ENCODE measurements at places on chromosomes 6 and 20.

DNA sequence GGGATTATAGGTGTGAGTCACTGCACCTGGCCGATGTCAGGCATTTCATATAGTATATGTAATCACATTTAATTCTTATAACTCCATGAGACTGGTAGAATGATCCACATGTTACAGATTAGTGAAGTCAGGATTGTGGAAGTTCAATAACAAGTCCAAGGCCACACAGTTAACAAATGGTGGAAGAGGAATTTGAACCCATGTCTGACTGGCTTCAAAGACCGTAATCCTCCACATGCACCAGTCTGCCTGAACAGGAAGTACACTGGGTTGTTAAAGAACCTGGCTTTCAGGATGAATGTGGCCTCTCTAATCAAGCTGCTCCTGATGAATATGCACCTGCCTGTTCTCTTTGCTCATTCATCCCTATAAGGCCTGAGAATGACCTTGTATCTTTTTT lies 122.0 kb upstream of the HDAC2 start:
- no peak for DNase-seq

GRCh38 chr6:33023536-33023935 lies 14.1 kb upstream of the HLA-DOA start:
- no peak for DNase-seq

DNA sequence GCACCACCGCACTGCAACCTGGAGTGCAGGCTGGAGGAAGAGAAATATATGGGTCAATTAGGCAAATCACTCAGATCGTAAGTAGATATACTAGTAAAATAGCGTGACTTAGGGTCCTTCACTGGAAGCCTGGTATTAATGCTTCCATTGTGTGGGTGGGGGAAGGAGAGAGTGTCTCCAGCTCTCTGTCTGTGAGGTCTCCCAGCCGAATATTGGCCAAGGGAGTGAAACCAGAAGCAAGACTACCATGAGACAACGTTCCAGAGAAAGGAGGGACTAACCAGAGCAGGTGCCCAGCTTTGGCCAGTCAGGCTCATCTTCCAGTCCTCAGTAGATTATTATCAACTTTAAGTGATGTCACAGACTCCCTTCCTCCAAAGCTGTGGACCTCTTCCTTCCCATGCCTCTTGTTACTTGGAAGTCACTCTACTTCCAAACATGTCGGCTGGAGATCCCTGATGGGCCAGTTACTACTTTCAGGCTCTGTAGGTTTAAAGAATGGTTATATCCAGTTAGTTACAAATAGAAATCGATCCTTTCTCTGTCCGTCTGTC lies 28.8 kb downstream of the MTHFD1L start:
- no peak for DNase-seq

- DNase-seq: no peak
These were observed 47.7 kb downstream of the STAU1 start for GRCh38 chr20:49140411-49140810.

DNA sequence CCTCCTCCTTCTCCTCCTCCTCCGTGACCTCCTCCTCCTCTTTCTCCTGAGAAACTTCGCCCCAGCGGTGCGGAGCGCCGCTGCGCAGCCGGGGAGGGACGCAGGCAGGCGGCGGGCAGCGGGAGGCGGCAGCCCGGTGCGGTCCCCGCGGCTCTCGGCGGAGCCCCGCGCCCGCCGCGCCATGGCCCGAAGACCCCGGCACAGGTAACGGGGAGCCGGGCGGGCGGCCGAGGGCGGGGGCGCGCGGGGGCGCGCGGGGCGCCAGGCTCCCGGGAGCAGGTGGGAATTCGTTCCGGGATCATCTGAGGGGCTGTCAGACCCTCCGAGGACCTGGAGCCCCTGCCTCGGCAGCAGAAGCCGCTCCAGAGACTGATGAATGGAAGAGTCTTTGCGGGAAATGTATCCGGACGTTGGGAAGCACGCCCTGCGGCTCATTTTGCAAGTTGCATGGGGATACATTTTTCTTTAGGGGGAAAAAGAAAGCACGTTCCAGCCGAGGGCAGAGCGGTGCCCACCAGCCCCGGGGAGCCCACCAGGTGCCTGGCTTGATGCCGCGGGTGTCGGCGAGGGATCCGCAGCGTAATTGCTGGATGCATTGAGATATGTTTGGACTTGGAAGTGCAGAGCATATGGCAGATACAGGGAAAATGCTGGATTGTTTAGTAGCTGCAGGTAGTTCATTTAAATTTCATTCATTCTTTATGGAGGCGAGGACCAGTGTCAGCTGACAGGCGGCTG lies 394 bp downstream of the MYB start:
- DNase-seq: no peak

- no peak for DNase-seq
These were observed 35.5 kb downstream of the ATG5 start for GRCh38 chr6:106290032-106290431.

DNA sequence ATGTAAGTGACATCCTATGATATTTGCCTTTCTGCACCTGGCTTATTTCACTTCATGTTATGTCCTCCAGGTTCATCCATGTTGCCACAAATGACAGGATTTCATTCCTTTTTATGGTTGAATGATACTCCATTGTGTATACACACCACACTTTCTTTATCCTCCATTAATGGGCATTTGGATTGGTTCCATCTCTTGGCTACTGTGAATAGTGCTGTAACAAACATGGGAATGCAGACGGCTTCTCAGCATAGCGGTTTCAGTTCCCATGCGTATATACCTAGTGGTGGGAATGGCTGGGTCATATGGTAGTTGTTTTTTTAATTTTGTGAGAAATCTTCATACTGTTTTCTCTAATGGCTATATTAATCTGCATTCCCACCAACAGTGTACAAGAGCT lies 14.8 kb downstream of the MTHFD1L start:
- DNase-seq: no peak

GRCh38 chr6:12160326-12160725 lies 129.8 kb upstream of the EDN1 start:
- no peak for DNase-seq

DNA sequence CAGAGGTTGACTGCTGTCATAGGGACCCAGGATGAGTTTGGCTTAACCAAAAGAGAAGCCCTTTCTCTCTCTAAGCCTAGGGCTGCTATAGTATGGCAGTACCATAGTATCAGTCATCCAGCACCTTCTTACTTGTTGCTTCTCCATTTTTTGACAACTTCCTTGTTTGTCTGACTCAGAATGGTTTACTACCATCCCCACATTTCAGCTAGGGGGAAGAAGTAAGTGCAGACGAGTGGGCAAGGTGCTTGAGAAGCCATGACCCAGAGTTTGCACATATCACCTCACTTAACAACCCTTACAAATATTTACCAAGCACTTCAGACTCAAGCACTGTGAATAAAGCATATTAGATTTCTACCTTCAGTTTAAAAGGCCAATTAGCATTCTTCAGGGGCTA lies 289.9 kb upstream of the TSHZ2 start:
- no peak for DNase-seq

- DNase-seq: no peak
These were observed 71.4 kb upstream of the MYLIP start for GRCh38 chr6:16057446-16057845.

- DNase-seq: no peak
These were observed 68.7 kb upstream of the MYL9 start for GRCh38 chr20:36472637-36473090.

DNA sequence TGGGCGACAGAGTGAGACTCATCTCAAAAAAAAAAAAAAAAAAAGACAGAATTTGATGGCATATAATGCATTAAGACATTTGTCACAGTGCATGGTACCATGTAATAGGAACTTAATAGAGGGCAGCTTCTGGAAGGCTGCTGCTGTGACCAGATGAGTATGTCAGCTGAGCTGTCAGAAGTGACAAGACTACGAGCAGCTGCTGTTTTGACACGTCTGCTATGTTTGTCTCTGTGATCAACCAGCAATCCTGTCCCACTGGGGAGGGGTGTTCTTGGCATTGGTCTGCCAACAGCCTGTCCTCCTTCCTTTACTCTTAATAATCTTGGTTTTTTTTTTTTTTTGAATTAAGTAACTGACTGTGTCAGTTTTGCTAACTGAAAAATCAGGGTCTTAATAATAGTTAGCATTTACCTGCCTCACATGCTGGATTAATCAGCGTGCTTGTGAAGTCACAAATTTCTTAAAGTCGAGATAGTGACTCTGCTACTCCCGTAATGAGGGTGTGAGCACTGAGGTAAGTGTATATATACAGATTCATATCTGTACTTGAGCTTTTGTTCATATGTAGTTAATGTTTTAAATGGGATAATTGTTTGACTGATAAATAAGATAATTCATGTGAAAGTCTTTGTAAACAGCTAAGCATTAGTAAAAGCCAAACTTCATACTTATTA lies 152.4 kb downstream of the BMP2 start:
- no peak for DNase-seq

DNA sequence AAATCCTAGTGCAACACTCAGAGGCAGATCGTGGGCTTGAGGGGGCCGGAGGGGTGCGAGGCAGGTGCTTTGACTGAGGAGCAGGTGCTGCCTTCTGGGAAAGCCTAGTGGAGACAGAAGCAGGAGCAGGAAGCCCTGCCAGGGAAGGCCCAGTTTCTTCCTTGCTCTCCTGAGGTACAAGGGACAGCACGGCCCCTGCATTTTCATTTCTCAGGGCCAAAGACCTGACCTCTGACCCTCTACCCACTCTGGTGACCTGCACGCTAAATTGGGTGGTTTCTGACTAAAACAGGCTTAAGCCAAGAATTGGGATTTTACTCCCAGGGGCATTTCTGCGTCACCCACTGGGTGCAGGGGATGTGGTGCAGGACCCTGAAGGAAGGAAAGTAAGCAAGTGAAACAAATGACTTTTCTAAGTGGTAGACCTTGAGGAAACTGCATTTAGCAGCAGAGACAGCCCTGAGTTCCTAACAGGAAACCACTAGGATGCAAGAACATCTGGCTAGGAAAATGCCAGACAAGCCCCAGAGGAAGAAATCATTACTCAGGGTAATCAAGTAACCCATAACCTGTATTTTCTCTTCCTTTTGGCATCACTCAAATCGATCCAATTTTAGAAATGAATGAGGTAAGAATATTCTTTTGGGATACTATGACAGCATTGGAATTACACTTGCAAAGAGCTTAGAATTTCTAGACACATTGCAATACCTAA lies 141.7 kb downstream of the CD164 start:
- DNase-seq: no peak

DNA sequence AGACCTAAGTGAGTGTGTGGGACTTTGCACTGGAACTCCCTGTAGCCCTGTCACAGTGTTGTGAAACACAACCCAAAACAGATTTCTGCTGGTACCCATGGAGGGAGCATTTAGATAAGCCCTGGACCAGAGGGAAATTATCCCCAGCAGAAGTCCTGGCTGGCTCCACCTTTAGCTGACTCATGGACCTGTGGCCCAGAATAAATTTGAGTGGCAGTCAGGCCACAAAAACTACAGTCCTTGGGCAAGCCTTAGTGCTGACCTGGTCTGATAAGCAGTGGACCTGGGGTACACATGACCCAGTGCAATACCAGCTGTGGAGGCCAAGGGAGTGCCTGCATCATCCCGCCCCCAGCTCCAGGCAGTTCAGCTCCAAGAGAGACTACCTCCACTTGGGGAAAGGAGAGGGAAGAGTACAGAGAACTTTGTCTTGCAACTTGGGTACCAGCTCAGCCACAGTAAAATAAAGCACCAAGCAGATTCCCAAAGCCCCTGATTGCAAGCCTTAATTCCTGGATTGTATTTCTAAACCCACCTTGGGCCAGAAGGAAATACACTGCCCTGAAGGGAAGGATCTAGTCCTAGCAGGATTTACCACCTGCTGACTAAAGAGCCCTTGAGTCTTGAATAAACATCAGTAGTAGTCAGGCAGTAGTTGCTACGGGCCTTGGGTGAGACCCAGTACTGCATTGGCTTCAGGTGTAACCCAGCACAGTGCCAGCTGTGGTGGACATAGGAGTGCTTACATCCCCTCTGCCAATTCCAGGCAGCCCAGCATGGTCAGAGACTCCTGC lies 140.4 kb upstream of the COL21A1 start:
- DNase-seq: no peak

DNA sequence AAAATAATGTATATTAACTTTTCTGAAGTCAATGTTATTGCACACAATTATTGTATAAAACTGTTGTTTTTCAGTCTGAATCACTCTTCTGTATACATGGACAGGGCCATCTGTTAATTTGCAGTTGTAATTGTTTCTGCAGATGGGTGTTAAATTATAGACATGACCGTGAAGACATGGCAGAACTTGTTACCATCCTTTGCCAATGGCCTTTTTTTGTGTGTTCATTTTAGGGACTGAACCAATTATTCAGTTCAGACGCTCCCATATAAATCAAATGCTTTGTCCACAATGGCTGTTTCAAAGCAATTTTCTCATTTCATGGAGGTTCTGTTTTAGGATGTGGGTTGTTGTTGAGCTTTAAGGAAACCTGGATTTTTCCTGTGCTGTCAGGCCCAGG lies 533.7 kb downstream of the DOK5 start:
- no peak for DNase-seq

DNA sequence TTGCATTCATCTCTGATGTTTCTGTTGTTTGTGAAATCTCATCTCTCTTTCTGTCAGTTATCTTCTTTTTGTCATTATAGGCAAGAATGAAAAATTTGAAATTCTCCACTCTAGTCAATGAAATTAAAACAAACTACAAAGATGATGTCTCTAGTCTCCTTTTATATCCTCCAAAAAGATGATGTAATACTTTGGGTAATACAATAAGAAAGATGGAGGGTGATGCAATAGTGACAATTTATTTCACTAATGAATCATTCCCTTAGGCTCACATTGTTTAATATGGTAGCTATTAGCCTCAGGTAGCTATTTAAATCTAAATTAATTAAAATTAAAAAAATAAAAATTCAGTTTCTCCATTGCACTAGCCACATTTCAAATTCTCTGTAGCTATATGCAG lies 145.4 kb downstream of the UST start:
- DNase-seq: no peak

- no peak for DNase-seq
These were observed 25.6 kb downstream of the L3MBTL1 start for GRCh38 chr20:43533060-43533459.

DNA sequence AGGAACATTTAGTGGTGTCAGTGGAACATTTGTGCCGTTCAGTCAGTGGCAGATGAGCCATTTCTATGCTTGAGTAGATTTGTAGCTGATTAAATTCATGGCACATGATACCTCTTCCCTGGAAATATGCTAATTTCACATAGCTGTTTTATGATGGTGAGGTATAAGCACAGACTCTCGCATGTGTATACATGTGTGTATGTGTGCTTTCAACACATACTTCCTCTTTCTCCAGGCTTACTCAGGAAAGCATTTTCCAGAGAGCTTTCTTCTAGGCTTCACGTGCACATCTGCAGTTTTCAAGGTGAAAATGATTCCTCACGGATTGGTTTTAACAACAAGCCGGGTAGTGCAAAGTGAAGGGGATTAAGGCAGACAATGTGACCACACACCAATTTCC lies 396.5 kb downstream of the HDGFL1 start:
- no peak for DNase-seq

DNA sequence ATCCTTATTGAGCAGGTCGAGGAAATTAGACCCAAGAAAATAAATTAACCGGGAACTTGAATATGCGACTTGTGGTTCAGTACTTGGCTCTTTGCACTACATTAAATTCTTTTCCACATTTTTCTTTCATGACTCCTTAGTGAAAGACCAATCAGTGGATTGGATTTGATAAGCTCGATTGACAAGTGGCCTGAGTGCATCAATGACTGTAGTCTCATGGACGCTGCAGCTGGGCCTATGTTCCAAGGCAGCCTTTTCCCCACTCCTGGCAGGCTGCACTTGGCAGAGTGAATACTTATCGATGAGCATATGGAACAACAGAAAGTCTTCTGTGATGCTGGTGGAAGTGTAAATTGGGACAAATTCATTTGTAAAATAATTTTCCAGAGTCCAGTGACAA lies 210.8 kb upstream of the EXOC2 start:
- DNase-seq: no peak

- no peak for DNase-seq
These were observed 32.2 kb upstream of the CHD6 start for GRCh38 chr20:41650231-41650948.

- no peak for DNase-seq
These were observed 11.2 kb upstream of the TTK start for GRCh38 chr6:79993012-79993910.
